NCI-H187 (cell line): ENCODE measurements at places on chromosomes 2 and 18.

DNA sequence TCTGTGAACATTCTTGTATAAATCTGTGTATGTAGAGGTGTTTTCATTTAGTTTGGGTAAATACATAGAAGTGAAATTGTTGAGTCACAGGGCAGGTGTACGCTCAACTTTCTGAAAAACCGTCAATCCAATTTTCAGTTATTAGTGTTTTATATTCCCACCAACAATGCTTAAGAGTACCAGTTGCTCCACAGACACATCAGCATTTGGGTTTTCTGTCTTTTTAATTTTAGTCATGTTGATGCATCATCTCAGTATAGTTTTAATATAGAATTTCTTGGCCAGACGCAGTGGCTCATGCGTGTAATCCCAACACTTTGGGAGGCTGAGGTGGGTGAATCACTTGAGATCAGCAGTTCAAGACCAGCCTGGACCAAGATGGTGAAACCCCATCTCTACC lies 3.2 kb upstream of the GNLY start:
- DNase-seq, result no peak

DNA sequence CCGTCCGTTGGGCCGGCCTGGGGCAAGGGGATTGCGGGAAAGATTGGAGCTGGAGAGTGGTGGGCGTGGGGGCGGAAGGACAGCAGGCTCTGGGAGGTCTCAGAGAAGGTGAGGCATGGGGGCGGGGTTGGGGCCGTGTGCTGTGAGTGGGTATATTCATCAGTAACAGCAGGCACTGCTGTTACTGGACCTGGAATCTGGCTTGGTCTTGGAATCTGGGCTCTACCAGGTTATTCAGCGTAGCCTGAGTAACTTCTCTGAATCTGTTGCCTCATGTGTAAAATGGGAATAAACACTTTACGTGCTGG lies 435 bp downstream of the RNF181 start:
- no peak for DNase-seq

- no peak for DNase-seq
These were observed 1208.4 kb downstream of the DPP10 start for GRCh38 chr2:115650827-115651226.

DNA sequence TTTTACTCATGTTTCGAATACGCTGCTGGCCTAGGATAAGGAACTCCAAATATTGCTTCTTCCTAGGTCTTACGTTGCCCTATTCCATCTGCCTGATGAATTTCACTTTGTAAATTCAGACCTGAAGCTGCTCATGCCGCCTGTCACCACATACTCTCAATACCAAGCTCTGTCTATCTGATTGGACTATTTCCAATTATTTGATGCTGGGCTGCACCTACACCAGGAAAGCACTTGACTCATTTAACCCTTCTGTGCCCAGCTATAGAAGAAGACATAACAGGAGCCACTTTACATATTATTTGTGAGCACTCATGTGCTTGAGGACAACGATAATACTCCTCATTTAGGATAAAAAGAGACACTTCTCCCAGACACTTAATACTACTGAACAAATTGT lies 1293.9 kb upstream of the LRRTM1 start:
- DNase-seq, result no peak

DNA sequence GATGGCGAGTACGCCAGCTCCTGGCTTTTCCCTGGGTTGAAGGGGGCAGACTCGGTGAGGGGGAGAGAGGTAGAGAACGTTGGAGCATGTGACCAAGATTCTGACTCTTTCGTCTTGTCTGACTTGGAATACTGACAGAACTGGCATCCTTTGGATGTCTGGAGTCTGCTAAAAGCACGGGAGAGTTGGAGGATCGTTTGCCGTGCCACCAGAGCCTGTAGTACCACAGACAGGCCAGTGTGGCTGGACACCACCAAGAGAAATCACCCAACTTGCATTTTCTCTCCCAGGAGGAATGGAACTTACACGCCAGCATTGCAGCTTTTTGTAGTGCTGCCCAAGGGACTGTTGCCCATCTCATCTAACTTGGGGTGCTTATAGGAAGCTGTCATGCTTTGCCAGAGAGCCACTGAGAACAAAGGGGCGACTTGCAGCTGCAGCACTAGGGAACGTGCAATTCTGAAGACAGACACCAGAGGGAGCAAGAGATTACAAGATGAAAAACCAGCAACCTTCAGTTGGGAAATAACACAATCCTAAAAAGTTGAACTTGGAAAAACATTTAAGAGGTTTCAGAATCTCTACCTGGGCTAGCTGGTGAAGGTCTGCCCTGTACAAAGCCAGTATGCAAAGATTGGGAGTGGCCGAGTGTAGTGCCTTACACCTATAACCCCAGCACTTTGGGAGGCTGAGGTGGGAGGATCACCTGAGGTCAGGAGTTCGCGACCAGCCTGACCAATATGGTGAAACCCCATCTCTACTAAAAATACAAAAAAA lies 24.1 kb downstream of the PSMG2 start:
- DNase-seq, result no peak

GRCh38 chr2:164935118-164936101 lies 19.9 kb downstream of the SLC38A11 start:
- DNase-seq, result no peak

GRCh38 chr2:30765876-30766470 lies 41.3 kb downstream of the CAPN13 start:
- no peak for DNase-seq

- DNase-seq, result no peak
These were observed 1239.1 kb downstream of the LRP1B start for GRCh38 chr2:140891614-140892212.

GRCh38 chr18:9858642-9859041 lies 27.1 kb upstream of the TXNDC2 start:
- no peak for DNase-seq

GRCh38 chr2:28750316-28751251 lies 1.0 kb upstream of the PPP1CB start:
- DNase-seq, result no peak

- no peak for DNase-seq
These were observed 38.5 kb downstream of the KCTD18 start for GRCh38 chr2:200471324-200471848.
